T-helper 9 cell (primary cell): ENCODE measurements at places on chromosomes 16 and 17.

DNA sequence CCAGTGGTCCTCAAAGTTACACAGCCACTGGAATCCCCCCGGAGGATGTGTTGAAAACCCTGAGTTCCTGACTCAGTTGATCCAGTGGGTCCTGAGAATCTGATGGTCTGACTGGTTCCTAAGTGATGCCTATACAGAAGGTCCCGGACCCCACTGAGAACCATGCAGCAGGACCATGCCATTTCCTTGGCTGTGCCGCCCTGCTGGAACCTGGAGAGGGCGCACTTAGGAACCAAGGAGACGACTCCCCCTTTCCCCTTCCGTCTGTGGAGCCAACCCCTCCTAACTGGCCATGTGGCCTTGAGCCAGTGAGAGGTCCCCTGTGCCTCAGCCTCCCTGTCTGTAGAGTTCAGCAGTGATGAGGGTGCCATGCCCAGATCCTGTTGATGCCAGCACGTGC, 22.0 kb downstream of the C16orf74 start:
- DNase-seq, result no peak

GRCh38 chr16:1090620-1091587, 5.1 kb downstream of the C1QTNF8 start:
- no peak for DNase-seq

DNA sequence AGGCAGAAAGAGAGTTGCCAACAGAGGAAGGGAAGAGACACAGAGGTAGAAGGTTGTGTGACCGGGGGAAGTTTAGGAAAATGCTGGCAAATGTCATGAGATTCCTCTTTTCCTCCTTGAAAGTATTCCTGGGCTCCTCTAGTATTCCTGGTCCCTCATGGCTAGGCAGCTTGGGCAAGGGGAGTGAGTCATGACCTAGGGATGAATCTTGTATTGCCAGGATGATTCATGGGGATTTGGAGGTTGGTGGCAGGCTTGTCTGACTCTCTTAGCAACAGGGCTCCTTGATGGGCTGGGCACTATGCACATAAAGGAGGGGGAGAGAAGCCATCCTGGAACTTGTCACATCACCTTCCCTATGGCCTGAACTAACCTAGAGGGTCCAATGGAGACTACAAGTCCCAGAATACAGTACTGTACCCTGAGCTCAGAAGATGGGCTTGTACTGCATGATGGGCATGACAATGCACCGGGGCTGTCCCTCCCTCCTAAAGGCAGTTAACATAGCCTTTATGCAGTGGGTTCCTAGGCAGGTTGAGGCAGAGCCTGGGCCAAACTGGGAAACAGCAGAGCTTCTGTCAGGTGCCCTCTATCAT, 2.1 kb upstream of the SEZ6 start:
- DNase-seq, result no peak

DNA sequence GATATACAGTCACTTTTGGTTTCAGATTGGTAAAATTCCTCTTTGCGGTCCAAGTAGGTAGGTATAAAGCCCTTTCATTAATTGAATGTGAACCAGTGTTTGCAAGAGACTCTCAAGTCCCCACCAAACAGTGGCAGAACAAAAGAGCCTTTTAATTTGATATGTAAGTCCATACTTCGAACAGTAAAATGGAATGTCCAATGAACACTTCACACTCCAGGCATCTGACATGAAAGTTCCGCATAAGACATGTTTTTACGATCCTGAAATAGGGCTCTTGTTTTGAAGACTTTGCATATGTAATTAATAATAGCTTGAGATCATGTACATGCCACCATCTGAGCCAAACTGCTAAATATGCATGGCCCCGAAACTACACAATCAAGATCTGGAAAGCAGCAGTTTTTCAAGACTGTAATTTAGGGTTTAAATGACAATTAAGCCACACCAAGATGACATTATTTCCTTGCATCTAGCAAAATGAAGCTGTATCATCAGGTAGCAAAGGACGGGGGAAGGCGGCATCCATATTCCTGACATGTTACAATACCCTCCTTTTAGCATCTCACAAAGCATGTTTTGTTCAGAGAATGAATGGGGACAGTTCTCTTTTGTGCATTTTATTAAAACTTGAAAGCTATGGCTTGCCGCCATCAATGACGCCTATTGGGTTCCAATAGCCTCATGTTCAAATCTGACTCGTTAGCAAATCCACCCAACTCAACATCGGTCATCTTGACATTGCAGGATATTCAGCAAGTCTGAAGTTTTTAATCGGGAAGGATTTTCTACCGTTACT, 39.4 kb downstream of the LITAF start:
- no peak for DNase-seq

DNA sequence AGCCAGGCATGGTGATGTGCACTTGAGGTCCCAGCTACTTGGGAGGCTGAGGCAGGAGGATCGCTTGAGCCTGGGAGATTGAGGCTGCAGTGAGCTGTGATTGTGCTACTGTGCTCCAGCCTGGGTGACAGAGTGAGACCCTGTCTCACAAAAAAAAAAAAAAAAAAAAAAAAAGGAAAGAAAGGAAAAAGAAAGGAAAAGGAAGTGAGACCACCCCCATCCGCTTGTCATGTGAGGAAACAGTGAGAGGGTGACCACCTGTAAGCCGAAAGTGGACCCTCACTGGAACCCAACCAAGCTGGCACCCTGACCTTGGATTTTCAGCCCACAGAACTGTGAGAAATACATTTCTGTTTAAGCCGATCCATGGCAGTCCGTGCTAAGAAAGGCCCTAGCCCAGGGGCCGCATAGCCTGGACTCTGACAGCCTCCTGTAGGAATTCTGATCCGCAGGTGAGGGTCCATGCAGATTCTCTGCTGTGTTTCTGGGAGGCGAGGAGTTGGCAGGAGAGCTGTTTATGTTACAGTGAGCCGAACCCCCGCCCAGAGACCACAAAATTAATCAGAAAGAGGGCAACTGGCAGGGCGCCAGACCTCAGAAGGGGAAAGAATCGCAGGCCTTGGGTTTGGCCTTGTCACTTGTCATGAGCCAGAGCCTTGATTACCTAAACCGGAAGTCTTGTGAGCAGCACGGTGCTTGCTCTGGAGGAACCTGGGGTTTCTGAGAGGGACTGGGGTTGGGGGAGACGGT, 945 bp downstream of the SGSH start:
- DNase-seq, result peak; percentile 92

DNA sequence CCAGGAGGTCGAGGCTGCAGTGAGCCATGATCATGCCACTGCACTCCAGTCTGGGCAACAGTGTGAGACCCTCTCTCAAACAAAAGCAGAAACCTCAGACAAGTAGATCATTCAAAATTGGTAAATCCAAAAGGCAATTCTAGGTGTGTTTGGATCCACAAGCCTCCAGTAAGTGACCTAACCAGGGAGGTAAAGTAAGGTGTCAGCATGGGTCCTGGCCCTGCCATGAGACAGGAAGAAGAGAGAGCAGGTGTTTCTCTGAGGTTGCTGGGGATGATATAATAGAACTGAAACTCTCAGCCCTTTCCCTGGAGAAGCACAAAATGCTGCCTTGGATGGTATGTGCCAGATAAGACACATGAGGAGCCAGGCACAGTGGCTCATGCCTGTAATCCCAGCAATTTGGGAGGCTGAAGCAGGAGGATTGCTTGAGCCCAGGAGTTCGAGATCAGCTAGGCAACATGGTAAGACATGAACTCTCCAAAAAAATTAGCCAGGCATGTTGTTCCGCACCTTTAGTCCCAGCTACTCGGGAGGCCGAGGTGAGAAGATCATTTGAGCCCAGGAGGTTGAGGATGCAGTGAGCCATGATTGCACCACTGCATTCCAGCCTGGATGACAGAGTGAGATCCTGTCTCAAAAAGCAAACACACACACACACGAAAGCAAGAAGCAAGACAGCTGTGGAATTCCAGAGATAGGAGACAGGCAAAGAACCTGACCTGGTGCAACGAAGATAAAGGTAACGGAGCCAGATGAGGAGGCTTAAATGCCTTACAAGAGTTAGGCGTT, 6.5 kb downstream of the TM4SF5 start:
- DNase-seq, result no peak

GRCh38 chr17:81867170-81867990, 3.8 kb downstream of the ARHGDIA start:
- DNase-seq, result no peak

DNA sequence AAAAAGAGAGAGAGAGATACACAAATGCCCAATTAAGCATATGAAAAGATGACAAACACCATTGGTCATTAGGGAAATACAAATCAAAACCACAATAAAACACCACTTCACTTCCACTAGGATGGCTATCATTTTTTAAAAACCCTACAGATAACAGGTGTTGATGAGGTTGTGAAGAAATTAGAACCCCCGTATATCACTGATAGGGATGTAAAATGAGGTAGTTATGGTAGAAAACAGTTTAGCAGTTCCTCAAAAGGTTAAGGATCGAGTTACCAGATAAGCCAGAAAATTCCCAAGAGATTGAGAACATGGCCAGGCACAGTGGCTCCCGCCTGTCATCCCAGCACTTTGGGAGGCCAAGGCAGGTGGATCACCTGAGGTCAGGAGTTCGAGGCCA, 2.8 kb downstream of the P2RX5 start:
- no peak for DNase-seq

DNA sequence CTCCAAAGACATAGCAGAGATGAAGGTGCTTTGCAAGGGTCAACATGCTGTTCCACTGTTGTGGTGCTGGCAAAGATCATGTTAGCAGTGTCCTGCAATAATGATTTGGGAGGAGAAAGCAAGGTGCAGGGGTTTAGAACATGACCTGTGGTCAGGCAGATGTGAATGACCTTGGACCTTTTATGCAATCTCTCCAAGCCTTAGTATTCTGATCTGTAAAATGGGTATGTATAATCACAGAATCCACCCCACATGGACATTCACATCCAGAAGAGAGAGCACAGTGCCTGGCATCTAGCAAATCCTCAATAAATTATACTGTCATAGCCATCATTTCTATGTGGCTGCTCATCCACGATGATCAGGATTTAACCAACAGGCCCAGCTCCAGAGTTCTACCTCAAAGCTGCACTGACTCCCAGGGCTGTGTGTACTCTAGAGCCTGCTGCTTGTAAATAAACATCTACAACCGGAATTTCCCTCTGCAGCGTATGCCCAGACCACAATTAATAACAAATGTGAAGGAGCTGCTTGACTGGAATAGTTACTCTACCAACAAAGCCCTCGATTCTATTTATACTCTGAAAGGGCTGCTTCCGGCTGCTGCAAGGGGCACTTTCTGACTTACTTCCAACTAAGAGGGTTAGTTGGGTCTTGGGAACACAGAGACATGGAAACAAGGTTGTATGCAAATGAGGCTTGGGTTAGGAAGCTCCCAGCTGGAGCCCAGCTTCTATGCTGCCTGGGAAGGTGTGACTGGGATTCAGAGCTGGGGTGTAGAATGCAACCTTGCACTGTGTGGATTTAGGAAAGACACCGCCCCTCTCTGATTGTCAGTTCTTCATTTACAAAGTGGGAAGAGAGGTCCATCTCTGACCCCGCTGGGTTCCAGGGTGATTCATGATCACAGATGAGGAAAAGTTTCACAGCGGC, 265.2 kb downstream of the XYLT1 start:
- no peak for DNase-seq

- DNase-seq, result no peak
Measured at GRCh38 chr16:11058832-11059231, 114.5 kb downstream of the CLEC16A start.

DNA sequence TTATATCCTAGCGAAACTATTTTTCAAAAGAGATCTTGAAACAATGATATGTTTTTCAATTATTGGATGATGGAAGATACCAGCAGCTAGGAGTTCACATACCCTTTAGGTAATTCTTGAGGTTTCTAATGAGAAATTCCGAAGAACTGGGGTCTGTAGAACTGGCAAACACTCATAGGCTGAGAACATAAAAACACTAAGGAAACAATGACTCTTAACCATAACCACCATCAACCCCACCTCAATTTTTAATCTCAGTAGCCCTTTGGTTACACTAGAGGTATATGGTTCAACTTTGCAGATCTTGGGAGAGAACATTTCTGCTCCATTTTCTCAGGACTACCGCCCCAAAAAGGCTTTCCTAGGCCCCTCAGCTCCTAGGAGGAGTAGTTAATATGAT, 65.7 kb upstream of the NPEPPS start:
- DNase-seq, result no peak

GRCh38 chr17:35293151-35293847, 50.4 kb downstream of the SLFN5 start:
- DNase-seq, result no peak

GRCh38 chr16:58020628-58021521, 4.7 kb upstream of the MMP15 start:
- peak; percentile 54 for DNase-seq
